ENCODE measurements at places on chromosomes 1 and 21. TPM values are rescaled to one million over a fixed set of nuclear protein-coding genes. Genes with fewer than 3 reads are reported as not detected.

The PRAMEF11 gene
- total RNA-seq = not detected

The LDLRAD1 gene
- total RNA-seq = not detected

The SMIM1 gene
- 6.9 TPM for total RNA-seq

The CA14 gene
- total RNA-seq = 0.09 TPM

- H3K27me3 ChIP-seq = peaks cover 51% of the 10 kb centered on the region
- no peaks in the 10 kb centered on the region for H3K36me3 ChIP-seq
- H3K4me3 ChIP-seq = no peak overlapping the region
- no peaks in the 10 kb centered on the region for H3K4me1 ChIP-seq
- DNase-seq = no peak
Observed at GRCh38 chr1:228009828-228010775, 3.3 kb downstream of the WNT3A start.

- DNase-seq = no peak
- no peaks in the 10 kb centered on the region for H3K27me3 ChIP-seq
- H3K4me3 ChIP-seq = no peak overlapping the region
- peaks cover 3% of the 10 kb centered on the region for H3K4me1 ChIP-seq
- no peaks in the 10 kb centered on the region for H3K36me3 ChIP-seq
Observed at GRCh38 chr1:183584147-183584546, 6.1 kb downstream of the NCF2 start.

GRCh38 chr1:8438489-8438888 lies 120.6 kb downstream of the SLC45A1 start:
- H3K27me3 ChIP-seq = no peaks in the 10 kb centered on the region
- H3K36me3 ChIP-seq = no peaks in the 10 kb centered on the region
- H3K4me1 ChIP-seq = peaks cover 5% of the 10 kb centered on the region
- H3K27ac ChIP-seq = peak overlapping the region; percentile 23
